ENCODE measurements at places on chromosomes 12 and 14.

- DNase-seq: no peak
These were observed 3.2 kb downstream of the PABPN1 start for GRCh38 chr14:23324455-23324846.

- DNase-seq: no peak
These were observed 2.7 kb downstream of the KLRF1 start for GRCh38 chr12:9829982-9830381.

- peak; percentile 77 for DNase-seq
These were observed 24.5 kb downstream of the ERG28 start for GRCh38 chr14:75636100-75636692.

GRCh38 chr14:69171569-69171968 is 18.6 kb upstream of the DCAF5 start:
- no peak for DNase-seq

DNA sequence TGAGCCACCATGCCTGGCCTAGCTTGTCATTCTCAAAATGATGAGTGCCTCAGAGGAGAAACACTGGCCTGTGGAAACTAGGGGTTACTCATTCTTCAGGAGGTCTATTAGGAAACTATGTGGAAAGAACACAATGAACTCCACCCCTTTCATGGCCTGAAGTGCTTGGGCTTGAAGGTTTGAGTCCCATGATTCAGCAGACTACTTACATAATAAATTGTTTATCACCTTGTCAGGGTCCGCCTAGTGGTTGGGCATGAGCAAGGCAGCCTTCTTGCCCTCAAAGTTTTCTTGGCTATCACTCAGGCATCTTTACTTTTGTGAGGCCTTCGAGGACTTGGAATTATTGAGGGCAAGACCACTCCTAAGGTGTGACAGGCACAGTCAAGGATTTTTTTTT is 251.2 kb downstream of the ACSS3 start:
- no peak for DNase-seq

DNA sequence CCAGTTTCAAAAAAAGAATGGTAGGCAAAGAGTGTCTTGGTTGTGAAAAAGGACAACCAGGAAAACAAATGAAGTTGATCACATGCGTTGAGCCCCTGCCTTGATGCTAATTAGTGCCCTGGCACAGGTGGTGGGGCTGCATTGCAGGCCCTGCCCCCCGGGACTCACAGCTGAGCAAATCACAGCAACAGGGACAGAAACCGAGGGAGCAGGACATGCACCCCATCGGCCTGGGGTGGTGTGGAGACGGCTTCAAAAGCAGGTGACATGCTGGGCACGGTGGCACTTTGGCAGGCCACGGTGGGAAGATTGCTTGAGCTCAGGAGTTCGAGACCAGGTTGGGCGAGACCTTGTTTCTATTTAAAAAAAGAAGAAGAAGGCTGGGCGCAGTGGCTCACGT is 1.1 kb upstream of the PAPLN start:
- DNase-seq: no peak

DNA sequence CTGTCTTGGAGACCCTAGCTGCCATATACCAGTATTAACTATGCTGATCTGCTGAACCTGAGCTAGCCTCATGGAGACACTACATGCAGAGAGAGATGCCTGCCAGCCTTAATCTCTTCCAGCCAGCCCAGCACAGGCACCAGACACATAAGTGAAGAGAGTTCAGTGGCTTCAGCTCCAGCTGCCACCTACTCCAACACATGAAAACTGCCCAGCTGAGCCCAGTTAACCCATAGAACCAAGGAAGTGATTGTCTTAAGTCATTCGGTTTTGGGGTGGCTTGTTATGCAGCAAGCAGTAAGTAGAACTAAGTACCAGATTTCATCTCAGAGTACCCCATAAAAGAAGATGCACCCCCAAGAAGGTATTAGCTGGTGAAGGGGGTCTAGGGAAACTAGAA is 7.6 kb downstream of the SERPINA11 start:
- no peak for DNase-seq

- DNase-seq: no peak
These were observed 195.1 kb upstream of the RTL1 start for GRCh38 chr14:101098641-101099040.

- no peak for DNase-seq
These were observed 70.5 kb downstream of the TBC1D30 start for GRCh38 chr12:64894827-64895475.

- no peak for DNase-seq
These were observed 28.6 kb upstream of the AEBP2 start for GRCh38 chr12:19410629-19411185.
